ENCODE measurements at places on chromosomes 16 and 17.

DNA sequence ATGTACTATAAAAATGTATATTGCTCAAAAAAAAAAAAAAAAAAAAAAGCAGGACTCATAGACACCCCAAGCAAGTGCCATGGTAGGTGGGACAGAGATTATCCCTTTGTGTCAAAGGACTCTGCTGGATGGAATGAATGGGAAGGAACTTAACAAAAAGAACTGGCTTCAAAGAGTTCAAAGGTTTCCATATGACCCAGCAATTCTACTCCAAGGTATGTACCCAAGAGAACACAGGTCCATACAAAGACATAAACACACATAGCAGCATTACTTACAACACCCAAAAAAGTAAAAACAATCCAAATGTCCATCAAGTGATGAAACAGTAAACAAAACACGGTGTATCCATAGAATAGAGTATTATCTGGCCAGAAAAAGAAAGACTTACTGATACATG, 255.2 kb downstream of the SLC39A11 start:
- no peak for DNase-seq

DNA sequence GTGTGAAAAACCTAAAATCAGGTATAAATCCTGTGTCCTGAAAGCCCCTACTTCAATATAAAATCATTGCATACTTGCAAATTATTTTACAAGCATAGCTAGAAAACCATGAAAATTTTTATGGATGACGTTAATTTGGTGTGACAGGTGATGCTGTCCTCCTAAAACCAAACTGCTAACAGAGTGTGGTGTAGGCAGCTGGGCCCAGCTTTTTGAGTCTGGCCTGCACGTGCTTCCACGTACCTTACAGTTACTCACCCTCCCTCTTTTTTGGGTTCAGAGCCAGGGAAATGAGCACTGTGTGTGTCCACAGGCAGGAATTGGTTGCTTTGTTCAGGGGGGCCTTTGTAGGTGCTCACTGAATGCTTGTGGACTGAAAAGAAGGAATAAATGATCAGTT, 36.4 kb downstream of the CLEC16A start:
- no peak for DNase-seq

- no peak for DNase-seq
Measured at GRCh38 chr16:15616475-15617165, 26.3 kb downstream of the MARF1 start.

- no peak for DNase-seq
Measured at GRCh38 chr16:28267356-28267755, 25.0 kb upstream of the SBK1 start.

- no peak for DNase-seq
Measured at GRCh38 chr16:31488468-31489297, 5.8 kb downstream of the SLC5A2 start.

GRCh38 chr16:69848637-69849545, 86.8 kb downstream of the WWP2 start:
- DNase-seq: peak; percentile 78
